ENCODE measurements at places on chromosomes 11 and 22.

- no peak for DNase-seq
Measured at GRCh38 chr11:102449651-102450570, 2.7 kb downstream of the TMEM123 start.

- DNase-seq: no peak
Measured at GRCh38 chr22:49297286-49297870, 530.3 kb downstream of the BRD1 start.

DNA sequence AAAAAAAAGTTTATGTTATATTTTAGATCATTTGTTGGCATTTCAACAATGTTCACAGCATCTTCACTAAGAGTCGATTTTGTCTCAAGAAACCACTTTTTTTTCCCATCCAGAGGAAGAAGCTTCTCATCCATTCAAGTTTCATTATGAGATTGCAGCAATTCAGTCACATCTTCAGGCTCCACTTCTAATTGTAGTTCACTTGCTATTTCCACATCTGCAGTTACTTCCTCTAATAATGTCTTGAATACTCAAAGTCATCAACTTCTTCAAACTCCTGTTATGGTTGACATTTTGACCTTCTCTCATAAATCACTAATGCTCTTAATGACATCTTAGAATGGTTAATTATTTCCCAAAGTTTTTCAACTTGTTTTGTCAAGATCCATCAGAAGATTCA, 61.3 kb upstream of the CHORDC1 start:
- DNase-seq: no peak

- no peak for DNase-seq
Measured at GRCh38 chr11:69286374-69287371, 7.3 kb upstream of the MYEOV start.

- DNase-seq: no peak
Measured at GRCh38 chr11:117748771-117749540, 48.1 kb downstream of the DSCAML1 start.

- peak; percentile 21 for DNase-seq
Measured at GRCh38 chr11:126485021-126485792, 129.7 kb downstream of the ST3GAL4 start.

Measured in epithelial cell of esophagus (primary cell).